ENCODE measurements at places on chromosomes 2 and 18. TPM values are rescaled to one million over a fixed set of nuclear protein-coding genes. Genes with fewer than 3 reads are reported as not detected.

CPLX4 gene
- not detected for total RNA-seq

KRCC1 gene
- total RNA-seq = 8.5 TPM

ESPNL gene
- total RNA-seq = 1.3 TPM

HDHD2 gene
- 44.8 TPM for total RNA-seq

HOXD8 gene
- not detected for total RNA-seq

MAP3K19 gene
- total RNA-seq = not detected

- no peak for DNase-seq
These were observed 72.1 kb downstream of the CAMKMT start for GRCh38 chr2:44433895-44434294.

DNA sequence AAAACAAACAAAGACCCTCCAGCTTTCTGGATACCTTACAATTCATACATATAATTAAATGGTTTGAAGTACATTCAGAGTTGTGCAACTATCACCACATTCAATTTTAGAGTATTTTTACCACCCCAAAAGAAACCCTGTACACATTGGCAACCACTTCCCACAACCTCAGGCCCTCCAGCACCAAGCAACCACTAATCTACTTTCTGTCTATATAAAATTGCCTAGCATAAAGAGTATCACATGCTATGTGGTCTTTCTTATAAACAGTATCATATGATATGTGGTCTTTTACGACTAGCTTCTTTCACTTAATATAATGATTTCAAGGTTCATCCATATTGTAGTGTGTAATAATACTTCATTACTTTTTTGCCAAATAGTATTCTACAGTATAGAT lies 7.3 kb downstream of the IER3IP1 start:
- DNase-seq = no peak

GRCh38 chr2:224134003-224134734 lies 95.1 kb upstream of the SERPINE2 start:
- DNase-seq = no peak

GRCh38 chr2:219368690-219369191 lies 19.0 kb downstream of the DNPEP start:
- no peak for DNase-seq

DNA sequence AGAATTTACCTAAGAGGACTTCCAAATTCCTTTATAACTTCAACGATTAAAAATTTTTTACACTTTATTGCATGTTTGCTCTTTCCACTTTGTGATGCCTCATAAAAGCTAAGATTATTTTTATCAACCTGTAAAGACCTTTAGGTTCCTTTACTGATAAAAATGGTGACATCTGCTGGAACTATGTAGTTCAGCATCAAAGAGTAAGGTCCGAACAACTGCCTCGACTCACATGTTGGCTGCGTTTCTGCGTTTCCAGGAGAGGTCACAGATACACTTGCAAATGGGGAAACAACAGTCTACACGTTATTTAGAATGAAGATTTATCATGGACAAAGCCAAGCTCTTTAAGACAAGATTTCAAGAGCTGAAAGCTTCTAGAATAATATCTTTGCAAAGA lies 18.8 kb upstream of the TMX3 start:
- DNase-seq = no peak

GRCh38 chr2:65663831-65664407 lies 231.5 kb upstream of the SPRED2 start:
- no peak for DNase-seq

DNA sequence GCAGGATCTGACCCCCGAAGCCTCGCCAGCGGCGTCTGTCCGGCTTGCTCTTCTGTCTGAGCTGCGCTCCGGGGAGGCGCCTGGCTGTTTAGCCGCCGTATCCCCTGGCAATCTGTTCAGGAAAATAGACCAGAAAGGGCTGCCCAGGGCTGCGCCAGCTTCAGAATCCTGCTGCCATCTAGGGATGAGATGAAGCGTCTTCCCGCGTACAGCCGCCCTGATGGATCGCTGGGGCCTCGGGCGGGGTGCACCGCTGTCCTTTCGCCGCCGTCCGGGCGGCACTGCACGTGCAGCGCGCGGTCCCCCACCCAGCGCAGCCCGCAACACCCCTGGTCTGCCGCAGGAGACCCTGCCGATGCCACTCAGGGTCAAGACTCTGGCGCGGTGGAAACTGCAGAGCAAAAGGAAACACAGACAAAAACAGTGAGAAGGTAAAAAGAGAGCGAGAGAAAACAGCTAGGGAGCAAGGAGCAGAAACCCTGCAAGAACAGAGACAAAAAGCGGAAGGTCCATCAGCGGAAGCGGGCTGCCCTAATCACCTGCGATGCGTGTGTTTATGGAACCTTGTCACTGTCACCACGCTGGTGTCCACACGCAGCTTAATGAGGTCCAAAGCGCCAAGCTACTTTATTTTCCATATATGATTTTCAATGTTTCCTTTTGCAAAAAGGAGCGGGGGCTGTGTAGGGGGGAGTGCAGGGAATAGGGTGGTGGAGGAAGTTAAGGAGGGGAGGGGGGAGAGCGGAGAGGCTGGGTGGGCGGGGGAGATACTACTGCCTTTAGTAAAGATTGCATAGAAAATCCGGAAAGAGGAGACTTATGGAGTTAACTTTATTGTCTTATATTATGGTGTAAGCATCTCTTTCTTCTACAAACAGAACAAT lies 2113.3 kb upstream of the PIK3C3 start:
- peak; percentile 43 for DNase-seq

DNA sequence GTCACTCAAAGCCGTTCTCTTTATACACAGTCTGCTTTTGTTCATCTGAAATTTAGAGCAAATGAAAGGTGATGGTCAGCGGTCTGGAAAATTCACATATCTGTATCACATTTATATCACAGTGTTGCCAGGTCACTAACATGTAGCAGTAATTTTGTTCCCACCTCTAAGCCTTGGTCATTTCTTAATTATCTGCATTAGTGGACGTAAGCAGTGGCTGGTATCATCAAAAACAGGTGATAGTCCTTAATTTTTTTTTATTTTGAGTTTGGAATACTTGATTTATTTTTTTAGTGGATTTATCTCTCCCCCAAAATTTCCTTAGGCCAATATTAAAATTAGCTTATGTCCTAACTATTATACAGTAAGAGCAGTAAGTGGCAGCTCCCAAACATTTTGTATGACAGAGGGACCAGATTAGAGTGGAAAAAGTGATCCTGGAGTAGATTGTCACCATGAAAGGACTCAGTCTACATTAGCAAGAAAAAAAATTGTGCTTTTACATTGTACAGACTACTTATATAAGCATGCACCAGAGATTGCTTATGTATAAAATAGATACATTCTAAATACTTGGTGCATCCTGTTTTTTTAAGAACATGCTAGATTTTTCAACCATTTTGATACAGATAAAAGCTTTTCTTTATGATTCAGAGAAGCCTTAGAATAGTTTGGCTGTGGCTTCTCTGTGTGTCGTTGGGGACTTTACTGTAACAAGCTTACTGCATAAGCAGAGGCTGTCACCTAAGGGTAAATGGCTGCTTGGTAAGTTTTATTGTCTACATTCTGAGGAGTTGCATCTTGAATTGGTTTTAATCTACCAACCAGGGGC lies 65.0 kb downstream of the MAPRE2 start:
- no peak for DNase-seq

DNA sequence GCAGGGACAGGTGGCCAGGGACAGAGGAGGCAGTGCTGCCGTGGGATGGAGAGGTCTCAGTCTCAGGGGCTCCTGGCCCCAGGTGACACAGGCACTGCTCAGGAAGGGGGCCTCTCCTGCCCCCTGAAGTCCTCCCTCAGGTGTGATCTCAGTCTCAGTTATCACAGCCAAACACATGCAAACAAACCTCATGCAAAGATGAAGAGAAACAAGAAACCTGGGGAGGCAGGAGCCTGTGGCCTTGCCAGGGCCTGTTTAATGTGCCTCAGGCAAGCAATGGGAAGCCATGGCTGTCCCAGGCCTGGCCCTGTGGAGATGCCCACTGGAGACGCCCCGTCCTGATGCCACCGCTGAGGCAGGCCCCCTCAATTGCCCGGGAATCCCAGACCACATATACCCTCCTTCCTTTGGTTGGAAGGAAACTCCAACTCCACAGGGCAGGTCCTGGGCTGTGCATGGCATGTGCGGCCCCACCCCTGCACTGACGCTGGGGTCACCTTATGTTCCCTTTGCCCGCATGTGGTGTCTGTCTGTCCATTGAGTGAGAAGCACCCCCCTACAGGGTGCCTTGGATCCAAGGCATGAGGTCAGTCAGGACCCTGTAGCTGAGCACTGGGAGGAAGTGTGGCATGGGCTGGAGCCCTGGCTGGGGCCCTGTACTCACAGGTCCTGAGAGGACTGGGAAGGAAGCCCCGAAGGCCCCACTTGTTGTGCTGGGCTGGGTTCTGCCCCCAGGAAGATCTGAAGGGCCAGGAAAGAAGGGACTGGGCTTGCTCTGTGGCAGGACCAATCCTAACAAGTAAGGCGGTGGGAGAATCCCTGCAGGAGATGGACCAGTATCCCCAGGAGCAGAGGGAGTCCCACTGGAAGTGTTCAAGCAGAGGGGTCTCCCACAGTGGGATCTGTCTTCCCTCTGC lies 68.8 kb upstream of the RAB6C start:
- peak; percentile 40 for DNase-seq

GRCh38 chr2:151827564-151828142 lies 568 bp downstream of the ARL5A start:
- no peak for DNase-seq

GRCh38 chr2:223921204-223921603 lies 23.9 kb downstream of the WDFY1 start:
- no peak for DNase-seq

DNA sequence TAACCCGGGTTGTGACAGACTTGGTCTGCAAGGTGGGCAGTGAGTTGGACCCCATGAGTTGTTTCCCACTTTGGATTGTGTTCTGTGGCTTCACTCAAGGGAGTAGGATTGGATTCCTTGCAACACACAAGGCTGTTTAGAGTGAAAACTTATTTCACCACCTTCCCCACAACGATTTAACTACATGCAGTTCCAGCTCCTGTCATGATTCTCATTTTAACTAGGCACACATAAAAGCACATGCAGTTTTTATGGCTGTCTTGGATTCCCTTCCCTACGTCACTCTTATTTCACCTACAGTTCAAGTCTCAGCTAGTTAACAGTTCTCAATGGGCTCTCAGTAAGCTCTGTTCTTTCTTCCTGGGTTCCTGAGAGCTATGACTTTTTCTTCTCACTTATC lies 15.9 kb downstream of the EFEMP1 start:
- no peak for DNase-seq

- DNase-seq = peak; percentile 49
These were observed 410.7 kb upstream of the TNP1 start for GRCh38 chr2:217270485-217271121.

DNA sequence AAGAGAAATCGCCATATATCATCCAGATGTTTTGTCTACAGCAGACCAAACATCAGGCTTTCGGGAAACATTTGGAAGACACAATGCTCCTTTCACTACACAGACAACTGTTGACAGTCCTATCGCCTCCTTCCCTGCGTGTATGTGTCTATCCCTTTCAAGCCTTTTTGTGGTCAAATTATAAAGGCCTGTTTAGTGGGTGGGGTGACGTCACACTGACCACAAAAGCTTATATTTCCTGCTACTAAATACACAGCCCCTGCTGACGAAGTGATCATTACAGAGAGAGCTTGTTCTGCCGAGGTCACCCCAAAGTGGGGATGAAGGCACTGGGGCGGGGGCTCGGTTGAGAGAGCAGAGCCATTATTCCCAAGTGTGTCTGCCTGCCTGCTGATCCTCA lies 302.7 kb upstream of the TNP1 start:
- no peak for DNase-seq

- no peak for DNase-seq
These were observed 3.8 kb upstream of the UXS1 start for GRCh38 chr2:106197878-106198277.

DNA sequence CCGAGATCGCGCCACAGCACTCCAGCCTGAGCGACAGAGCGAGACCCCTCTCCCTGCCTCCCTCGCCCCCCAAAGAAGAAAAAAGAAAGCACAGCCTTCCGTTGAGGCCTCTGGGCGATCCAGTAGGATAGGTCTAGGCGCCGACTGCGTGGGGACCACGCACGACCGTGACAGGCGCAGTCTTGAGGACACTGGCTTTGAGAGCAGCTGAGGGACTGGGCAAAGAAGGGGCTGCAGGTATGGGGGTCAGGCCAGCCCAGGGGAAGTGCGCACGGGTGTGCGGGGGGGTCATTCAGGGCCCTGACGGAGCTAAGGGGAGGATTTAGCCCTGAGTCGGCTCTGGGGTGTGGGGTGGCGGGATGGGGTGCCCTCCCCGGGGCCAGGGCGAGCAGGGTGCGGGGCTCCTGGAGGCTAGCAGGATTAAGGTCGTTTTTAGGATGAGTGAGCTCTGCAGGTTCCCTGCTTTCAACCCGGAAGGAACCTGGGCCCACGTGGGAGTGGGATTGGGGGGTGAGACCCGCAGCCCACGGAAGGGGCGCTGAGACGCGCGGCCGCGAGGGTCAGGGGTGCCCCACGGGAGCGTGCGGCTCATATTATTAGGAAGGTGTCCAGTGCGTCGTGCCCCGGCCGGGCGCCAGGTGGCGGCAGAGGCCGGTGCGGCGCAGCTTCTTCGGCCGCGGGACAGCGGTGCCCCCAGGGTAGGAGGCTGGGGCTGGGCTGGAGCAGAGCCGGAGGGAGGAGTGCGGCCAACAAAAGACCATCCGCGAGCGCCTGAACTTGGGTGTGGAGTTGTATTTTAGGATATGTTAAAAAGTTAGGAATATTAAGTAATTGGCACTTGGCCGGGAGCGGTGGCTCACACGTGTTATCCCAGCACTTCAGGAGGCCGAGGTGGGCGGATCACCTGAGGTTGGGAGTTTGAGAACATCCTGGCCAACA lies 20.5 kb upstream of the ZNF236 start:
- DNase-seq = no peak

GRCh38 chr2:36361396-36361795 lies 5.8 kb downstream of the CRIM1 start:
- no peak for DNase-seq

- DNase-seq = no peak
These were observed 81.1 kb upstream of the CAVIN2 start for GRCh38 chr2:191927991-191928390.

- DNase-seq = no peak
These were observed 11.3 kb downstream of the GLS start for GRCh38 chr2:190891889-190892288.

DNA sequence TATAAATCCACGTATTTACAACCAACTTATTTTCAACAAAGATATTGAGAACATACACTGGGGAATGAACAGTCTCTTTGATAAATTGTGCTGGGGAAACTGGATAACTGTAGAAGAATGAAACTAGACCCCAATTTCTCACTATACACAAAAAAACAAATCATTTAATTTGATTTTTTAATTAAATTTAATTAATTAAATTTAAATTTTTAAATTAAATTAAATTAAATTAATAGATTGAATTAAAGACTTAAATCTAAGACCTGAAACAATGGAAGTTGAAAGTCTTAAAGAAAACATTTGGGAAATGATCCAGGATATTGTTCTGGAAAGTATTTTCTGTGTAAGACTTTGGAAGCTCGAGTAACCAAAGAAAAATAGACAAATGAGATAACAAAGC lies 301.4 kb downstream of the GALNT13 start:
- DNase-seq = no peak

- DNase-seq = no peak
These were observed 1.7 kb upstream of the FN1 start for GRCh38 chr2:215437614-215438013.
